ENCODE measurements at places on chromosomes 1 and 21. TPM values are rescaled to one million over a fixed set of nuclear protein-coding genes. Genes with fewer than 3 reads are reported as not detected.

- DNase-seq, result no peak
These were observed 65.3 kb upstream of the COL6A1 start for GRCh38 chr21:45916011-45916840.

DNA sequence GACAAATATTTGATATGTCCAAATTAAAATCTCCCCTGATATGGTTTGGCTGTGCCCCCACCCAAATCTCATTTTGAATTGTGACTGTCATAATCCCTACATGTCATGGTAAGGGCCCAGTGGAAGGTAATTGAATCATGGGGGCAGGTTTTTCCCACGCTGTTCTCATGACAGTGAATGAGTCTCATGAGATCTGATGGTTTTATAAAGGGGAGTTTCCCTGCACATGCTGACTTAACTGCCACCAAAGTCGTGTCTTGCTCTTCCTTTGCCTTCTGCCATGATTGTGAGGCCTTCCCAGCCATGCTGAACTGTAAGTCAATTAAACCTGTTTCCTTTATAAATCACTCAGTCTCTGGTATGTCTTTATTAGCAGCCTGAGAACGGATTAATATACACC lies 207.0 kb downstream of the BARHL2 start:
- no peak for DNase-seq

- DNase-seq, result no peak
These were observed 137.9 kb upstream of the F3 start for GRCh38 chr1:94679332-94680038.

- DNase-seq, result no peak
These were observed 24.0 kb downstream of the BATF3 start for GRCh38 chr1:212675675-212676074.

Gene TMEM51
- 26.5 TPM for total RNA-seq

DNA sequence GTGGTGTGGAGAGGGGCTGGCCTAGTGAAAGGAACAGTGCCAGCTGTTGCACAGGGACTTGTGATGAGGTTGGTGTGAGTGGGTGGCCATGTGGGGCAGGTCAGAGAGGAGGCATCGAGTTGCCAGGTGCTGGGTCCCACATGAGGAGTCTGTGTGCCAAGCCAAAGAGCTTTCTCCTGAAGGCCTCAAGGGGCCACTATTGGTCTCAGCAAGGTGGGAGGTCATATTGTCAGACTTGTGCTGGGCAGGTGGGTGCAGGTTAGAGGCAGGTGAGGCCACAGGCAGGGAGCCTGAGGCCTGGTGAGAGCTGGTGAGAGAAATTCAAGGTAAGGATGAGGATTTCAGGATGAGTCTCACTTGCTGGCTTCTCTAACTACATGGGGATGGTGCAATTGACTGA lies 256.8 kb downstream of the DISC1 start:
- DNase-seq, result no peak

DNA sequence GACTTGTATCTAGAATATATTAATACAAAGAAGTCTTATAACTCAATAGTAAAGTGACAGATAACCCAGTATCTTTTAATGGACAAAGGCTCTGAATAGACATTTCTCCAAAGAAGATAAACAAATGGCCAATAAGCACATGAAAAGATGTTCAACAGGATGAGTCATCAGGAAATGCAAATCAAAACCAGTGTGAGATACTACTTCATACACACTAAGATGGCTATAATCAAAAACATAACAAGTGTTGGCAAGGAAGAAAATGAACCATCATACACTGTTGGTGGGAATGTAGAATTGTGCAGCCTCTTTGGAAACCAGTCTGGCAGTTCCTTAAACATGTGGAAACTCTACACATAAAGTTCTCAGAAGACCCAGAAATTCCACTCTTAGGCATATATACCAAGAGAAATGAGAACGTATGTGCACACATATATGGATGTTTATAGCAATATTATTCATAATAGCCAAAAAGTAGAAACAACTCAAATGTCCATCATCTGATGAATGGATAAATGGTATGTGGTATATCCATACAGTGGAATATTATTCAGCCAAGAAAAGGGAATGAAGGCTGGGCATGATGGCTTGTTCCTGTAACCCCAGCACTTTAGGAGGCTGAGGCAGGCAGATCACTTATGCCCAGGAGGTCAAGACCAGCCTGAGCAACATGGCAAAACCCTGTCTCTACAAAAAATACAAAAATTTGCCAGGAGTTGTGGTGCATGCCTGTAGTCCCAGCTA lies 9.9 kb upstream of the MPL start:
- no peak for DNase-seq

GRCh38 chr1:53186533-53186932 lies 10.1 kb upstream of the CPT2 start:
- no peak for DNase-seq
